Nasal cavity respiratory epithelium epithelial cell of viscerocranial mucosa (primary cell): ENCODE measurements at places on chromosomes 12 and 14. TPM values are rescaled to one million over a fixed set of nuclear protein-coding genes. Genes with fewer than 3 reads are reported as not detected.

FGF6 gene
- total RNA-seq = not detected in 2 replicates

CFAP73 gene
- not detected in 2 replicates for total RNA-seq

IL23A gene
- total RNA-seq = 0.21 and 0.34 TPM in 2 replicates

GNB3 gene
- total RNA-seq = 0.34 and 0.78 TPM in 2 replicates

SERPINA3 gene
- total RNA-seq = 1.7 and 234 TPM in 2 replicates

TMEM63C gene
- total RNA-seq = 1.4 and 7.9 TPM in 2 replicates

NKX2-8 gene
- under 0.01 and 0.14 TPM in 2 replicates for total RNA-seq

NKX2-1 gene
- total RNA-seq = not detected in 2 replicates

DDIT3 gene
- 128 and 270 TPM in 2 replicates for total RNA-seq

IL22 gene
- total RNA-seq = not detected in 2 replicates

CABP1 gene
- under 0.01 TPM in 1 of 2 replicates, not detected in the other for total RNA-seq

MYO1H gene
- total RNA-seq = under 0.01 TPM in 1 of 2 replicates, not detected in the other

DBX2 gene
- total RNA-seq = not detected in 2 replicates

PKP2 gene
- total RNA-seq = 56.0 and 76.3 TPM in 2 replicates

SRGAP1 gene
- total RNA-seq = 9.6 and 17.7 TPM in 2 replicates

NANOG gene
- total RNA-seq = under 0.01 TPM in 1 of 2 replicates, not detected in the other

PPP1R36 gene
- total RNA-seq = 0.34 and 0.50 TPM in 2 replicates

TNFAIP2 gene
- total RNA-seq = 8.2 and 26.8 TPM in 2 replicates
